ENCODE measurements at places on chromosomes 11 and 22. TPM values are rescaled to one million over a fixed set of nuclear protein-coding genes. Genes with fewer than 3 reads are reported as not detected.
A peak's percentile ranks its signal among the peaks of the same experiment; 100 is the strongest.

DNA sequence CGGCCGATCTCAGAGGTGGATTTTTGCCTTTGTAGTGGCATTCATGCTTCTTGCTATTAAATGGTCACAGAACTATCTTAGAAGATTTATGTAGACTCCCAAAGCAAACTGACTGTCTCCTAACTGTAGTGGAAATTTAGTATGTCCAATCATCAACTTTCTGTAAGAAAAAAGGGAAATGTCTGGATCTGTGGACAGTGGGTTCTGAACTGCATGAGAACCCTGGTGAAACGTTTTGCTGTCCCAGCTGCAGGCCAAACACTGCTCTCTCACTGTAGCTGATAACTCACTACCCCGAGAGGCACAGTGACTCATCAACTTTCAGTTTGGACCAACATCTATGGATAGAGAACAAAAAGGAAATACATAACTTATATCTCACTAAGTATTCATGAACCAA, 387.1 kb downstream of the SOX6 start:
- peak; percentile 89 for DNase-seq

DNA sequence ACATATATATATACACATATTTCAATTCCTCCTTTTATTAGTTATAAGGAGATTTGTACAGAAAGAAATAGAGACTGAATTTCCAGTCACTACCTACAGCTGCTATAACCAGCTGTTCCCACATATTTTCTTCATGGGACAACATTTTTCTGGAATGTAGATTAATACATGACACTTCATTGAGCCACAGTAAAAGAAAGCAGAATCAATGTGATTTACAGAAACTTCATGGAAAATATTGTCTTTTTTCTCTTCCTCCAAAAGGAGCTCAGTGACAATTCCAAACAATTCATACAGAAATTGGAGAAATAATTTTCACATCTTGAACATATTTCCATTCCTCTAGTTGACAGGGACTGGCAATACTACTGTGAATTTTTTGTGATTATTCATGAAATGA, 249.2 kb downstream of the DLG2 start:
- no peak for DNase-seq

DNA sequence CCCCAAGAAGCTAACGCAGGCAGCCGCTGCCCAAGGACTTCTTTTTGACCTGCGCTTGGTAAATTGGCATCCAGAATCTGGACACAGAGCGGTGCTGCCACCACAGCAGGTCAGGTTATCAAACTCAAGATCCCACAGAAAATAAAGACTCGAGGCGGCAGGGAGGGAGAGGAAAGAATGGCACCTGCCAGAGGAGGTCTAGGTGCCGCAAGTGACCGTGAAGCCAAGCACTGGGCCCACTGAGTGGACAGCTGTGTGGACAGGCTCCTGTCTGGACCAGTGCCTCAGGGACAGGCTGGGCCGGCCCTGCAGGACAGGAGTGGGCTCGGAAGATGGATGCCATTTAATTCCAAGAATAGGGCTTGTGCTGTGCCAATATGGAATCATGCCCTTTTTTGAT, 27.4 kb downstream of the BID start:
- DNase-seq: no peak

Gene CRYBB2
- total RNA-seq: not detected

Gene PHF5A
- total RNA-seq: 66.1 TPM

All from lung microvascular endothelial cell (primary cell).